NCI-H446 (cell line): ENCODE measurements at places on chromosomes 3 and 15.

- no peak for DNase-seq
These were observed 128.5 kb downstream of the LMLN start for GRCh38 chr3:198088421-198088955.

- DNase-seq = no peak
These were observed 976 bp upstream of the NUP210 start for GRCh38 chr3:13420831-13421765.

- DNase-seq = no peak
These were observed 2.9 kb downstream of the GTF2E1 start for GRCh38 chr3:120745466-120745865.

- peak; percentile 34 for DNase-seq
These were observed 561 bp downstream of the SIDT1 start for GRCh38 chr3:113532698-113533533.

- DNase-seq = no peak
These were observed 98.3 kb downstream of the LIPC start for GRCh38 chr15:58530056-58530590.

DNA sequence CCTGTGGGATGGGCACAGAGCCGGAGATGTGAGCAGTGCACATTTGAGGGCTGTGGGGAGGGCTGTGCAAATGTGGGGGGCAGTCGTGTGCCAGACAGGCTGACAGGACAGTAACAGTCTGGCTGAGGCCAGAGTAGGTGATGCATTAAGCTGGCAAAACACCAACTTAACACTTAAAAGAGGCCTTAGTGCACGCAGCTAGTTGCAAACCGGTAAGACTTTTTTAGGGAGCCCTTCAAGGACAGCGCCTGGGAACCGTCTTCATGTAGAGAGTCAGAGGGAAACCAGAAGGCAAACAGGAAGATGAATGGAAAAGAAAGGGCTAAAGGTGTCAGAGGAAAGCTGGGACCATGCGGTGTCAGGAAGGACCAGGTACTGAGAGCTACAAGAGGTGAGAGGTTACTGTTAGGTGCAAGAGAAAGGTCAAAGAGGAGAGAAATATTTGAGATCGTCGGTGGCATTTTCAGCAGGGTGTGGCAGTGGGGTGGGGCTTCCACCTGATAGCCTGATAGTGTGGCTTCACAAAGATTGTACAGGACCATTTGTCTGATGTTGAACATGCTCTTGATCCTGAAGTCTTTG lies 30.0 kb upstream of the CHD2 start:
- DNase-seq = no peak

GRCh38 chr3:191492601-191493000 lies 31.6 kb downstream of the PYDC2 start:
- no peak for DNase-seq

- peak; percentile 44 for DNase-seq
These were observed 74.6 kb downstream of the ZBTB20 start for GRCh38 chr3:115072265-115073021.

DNA sequence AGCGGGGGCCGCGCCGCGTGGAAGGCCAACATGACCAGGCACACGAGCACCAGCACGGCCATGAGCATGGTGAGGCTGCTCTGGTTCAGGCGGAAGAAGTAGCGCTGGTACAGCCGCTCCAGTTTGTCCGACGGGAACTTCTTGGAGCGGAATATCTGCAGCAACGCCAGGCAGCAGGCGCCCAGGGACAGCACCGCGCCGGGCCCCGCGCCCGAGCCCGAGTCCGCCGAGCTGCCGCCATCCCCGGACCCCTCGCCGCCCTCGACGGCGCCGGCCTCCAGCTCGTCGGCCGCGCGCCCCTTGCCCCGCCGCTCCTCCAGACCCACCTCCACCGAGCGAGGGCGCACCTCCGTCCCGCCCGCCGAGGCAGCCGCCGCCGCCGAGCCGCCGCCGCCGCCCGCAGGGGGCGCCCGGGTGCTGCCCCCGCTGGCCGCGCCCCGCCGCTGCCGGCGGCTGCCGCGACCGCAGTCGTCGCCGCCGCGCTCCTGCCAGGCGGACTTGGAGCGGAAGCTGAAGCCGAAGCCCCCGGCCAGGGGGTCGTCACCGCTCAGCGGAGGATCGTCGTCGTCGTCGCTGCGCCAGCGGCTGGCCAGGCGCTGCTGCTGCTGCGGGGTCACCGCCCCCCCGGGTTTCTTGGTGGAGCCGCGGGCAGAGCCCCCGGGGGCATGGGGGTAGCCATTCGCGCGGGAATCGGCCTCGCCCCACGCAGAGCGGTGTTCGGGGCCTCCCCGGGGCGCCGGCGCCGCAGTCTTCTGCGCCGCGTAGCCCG lies 957 bp downstream of the ADCY5 start:
- no peak for DNase-seq

DNA sequence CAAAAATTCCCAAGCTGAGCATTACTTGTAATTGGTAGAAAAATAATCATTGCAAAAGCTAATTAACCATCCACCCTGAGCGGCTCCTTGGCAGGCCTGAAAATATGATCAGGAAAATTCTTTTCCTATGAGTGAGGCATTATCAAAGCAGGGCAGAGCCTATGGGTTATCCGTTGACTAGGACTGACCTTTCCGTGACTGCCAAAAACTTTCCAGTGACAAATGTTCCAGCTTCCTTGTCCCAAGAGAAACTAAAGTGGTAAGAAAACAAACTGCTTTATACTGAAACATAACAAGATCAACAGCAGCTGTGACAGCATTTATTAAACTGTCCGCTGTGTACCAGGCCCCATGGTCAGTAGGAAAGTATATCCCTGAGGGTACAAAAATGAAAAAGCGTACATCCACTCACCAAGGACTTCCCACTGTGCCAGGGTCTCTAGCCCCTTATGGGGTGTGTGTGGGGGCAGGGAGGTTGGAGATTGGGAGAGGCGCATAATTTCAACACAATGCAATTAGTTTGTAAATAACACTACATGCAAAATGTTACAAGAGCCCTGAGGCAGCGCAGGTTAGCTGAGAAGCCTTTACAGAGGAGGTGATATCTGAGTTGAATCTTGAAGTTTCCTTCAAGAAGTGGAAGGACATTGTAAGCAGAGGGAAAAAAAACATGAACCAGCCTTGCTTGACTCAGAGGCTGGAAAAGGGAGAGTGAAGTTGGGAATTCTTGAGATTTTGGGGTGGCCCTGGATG lies 8.5 kb downstream of the LIPC start:
- no peak for DNase-seq

- no peak for DNase-seq
These were observed 301.1 kb downstream of the DIPK2A start for GRCh38 chr3:144272680-144273079.

DNA sequence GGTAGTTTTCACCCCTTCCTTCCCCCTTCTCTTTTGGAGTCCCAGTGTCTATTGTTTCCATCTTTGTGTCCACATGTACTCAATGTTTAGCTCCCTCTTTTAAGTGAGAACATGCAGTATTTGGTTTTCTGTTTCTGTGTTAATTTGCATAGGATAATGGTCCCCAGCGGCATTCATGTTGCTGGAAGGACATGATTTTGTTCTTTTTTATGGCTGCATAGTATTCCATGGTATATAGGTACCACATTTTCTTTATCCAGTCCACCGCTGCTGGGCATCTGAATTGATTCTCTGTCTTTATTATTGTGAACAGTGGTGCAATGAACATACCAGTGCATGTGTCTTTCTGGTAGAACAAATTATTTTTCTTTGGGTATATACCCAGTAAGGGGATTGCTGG lies 7.7 kb upstream of the HDGFL3 start:
- DNase-seq = no peak

DNA sequence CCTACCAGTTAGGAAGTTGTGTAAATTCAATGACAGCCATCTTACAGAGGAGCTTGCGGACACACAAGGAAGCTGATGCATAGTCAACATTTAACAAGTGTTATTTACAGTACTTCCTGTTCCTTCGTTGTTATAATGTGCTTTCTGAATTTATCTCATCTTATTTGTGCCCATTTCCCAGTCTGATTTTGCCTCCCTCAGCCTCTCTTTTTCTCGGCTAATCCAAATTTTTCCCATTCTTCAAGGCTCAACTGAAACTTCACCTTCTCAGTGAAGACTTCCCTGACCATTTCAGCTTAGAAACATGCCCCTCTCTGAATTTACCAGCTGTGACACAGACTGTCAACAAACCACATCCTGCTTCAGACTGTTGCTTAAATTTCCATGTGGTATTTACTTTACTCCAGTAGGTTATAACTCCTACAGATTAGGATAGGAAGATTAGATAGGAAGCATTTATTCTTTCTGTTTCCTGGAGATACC lies 55.7 kb upstream of the CP start:
- DNase-seq = no peak

- DNase-seq = no peak
These were observed 139.8 kb downstream of the WDR76 start for GRCh38 chr15:43966646-43967045.

DNA sequence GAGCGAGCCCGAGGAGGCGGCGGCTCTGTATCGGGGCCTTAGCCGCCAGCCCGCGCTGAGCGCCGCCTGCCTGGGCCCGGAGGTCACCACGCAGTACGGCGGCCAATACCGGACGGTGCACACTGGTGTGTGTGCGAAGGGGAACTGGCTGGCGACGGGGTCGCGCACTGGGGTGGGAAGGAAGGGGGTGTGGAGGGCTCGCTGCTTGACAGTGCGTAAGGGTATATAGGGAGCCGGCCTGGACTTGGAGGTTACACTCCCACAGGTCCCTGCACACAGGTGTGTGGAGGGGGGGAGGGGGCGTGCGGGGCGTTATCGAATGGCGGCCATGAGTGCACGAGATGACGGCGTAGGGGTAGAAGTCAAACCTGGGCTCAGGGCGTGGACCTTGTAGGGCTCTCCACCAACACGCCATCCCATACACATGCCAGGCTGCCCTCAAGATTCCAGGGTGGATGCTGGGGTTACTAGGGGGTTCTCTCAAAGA lies 389 bp downstream of the APEH start:
- no peak for DNase-seq

DNA sequence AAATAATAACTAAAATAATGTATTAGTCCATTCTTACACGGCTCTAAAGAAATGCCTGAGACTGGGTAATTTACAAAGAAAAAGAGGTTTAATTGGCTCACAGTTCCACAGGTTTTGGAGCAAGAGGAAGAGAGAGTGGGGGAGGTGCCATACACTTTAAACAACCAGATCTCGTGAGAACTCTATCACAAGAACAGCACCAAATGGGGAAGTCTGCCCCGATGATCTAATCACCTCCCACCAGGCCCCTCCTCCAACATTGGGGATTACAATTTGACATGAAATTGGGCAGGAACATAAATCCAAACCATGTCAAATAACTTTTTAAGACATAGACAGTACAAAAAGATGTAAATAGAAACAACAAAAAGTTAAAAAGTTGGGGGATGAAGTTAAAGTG lies 63.2 kb downstream of the ILDR1 start:
- no peak for DNase-seq
